ENCODE measurements at places on chromosomes 13 and 19. TPM values are rescaled to one million over a fixed set of nuclear protein-coding genes. Genes with fewer than 3 reads are reported as not detected.

The ERVK3-1 gene
- total RNA-seq, result 76.3 TPM

The TBXA2R gene
- 1.7 TPM for total RNA-seq

The IRGC gene
- not detected for total RNA-seq

DNA sequence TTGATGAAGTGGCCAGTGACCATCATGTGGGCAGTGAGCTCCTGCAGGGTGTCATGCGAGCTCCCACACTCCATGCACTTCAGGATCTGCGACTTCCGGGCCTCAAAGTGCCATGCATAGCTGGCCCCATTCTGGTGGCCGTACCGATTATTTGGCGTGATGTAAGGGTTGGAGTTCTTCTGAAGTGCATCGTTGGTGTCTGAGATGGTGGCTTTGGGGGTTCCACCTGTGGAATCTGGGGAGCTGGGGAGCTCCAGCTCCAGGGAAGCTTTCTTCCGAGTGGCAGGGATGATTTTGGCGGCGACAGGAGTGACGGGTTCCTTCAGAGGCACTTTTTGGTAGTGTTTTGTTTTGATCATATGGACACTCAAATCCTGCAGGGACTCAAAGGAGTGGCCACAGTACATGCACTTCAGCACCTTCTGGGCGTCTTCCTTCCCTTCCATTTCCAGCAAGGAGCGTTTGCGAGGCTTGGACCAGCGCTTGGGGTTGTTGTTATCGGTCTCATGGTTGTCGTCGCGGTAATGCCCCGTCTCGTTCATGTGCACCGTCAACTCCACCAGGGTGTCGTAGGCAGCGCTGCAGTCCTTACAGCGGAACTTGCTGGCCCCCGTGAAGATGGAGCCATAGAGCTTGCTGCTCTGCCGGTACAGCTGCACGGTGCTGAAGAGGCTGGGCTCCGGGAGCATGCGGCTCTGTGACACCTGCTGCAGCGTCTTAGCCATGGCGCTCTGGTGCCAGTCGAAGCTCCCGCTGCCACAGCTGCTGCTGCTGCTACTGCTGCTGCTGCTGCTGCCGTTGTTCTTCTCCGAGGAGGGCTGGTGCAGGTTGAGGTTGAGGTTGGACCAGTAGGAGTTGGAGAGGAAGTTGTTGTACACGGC is 70.4 kb downstream of the TSHZ3 start:
- no peak overlapping the region for H3K27ac ChIP-seq
- peaks cover 2% of the 10 kb centered on the region for H3K27me3 ChIP-seq

- H3K36me3 ChIP-seq, result no peaks in the 10 kb centered on the region
- H3K27ac ChIP-seq, result no peak overlapping the region
- no peaks in the 10 kb centered on the region for H3K27me3 ChIP-seq
- H3K4me1 ChIP-seq, result no peaks in the 10 kb centered on the region
Observed at GRCh38 chr13:93318534-93319254, 92.1 kb downstream of the GPC6 start.

The DNM2 gene
- total RNA-seq, result 259 TPM

DNA sequence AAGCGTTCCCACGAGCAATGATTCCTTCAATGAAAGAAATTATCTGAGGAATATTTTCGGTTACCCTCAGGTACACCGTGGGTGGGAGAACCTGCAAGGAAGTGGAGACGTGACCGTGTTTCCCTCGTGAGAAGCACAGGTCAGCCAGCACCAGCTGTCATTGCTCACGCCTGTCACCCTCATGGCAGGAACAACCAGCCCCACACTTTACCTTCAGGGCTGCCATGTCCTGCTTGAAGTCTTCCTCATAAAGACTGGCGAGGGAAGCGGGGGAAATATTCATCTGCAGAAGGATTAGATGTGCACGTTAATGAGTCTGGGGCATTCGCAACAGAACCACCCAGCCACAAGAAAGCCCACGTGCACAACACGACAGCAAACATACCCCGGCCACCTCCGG is 18.2 kb downstream of the CARS2 start:
- peaks cover 7% of the 10 kb centered on the region for H3K36me3 ChIP-seq
- no peaks in the 10 kb centered on the region for H3K27me3 ChIP-seq
- no peak overlapping the region for H3K4me3 ChIP-seq
- DNase-seq, result no peak
- H3K27ac ChIP-seq, result no peak overlapping the region

- peak overlapping the region; percentile 98 for H3K27ac ChIP-seq
- peaks cover 28% of the 10 kb centered on the region for H3K36me3 ChIP-seq
- DNase-seq, result peak; percentile 63
Observed at GRCh38 chr19:19866611-19867248, 1.0 kb downstream of the ZNF253 start.

GRCh38 chr13:74289107-74289506 is 154.9 kb upstream of the KLF12 start:
- H3K36me3 ChIP-seq, result no peaks in the 10 kb centered on the region
- no peak for DNase-seq
- no peak overlapping the region for H3K4me3 ChIP-seq
- H3K27ac ChIP-seq, result no peak overlapping the region
- H3K27me3 ChIP-seq, result no peaks in the 10 kb centered on the region
- H3K4me1 ChIP-seq, result peaks cover 42% of the 10 kb centered on the region

- peaks cover 22% of the 10 kb centered on the region for H3K27me3 ChIP-seq
- H3K27ac ChIP-seq, result no peak overlapping the region
- no peak overlapping the region for H3K4me3 ChIP-seq
- peaks cover 1% of the 10 kb centered on the region for H3K4me1 ChIP-seq
Observed at GRCh38 chr13:100014621-100015020, 33.0 kb downstream of the ZIC2 start.

DNA sequence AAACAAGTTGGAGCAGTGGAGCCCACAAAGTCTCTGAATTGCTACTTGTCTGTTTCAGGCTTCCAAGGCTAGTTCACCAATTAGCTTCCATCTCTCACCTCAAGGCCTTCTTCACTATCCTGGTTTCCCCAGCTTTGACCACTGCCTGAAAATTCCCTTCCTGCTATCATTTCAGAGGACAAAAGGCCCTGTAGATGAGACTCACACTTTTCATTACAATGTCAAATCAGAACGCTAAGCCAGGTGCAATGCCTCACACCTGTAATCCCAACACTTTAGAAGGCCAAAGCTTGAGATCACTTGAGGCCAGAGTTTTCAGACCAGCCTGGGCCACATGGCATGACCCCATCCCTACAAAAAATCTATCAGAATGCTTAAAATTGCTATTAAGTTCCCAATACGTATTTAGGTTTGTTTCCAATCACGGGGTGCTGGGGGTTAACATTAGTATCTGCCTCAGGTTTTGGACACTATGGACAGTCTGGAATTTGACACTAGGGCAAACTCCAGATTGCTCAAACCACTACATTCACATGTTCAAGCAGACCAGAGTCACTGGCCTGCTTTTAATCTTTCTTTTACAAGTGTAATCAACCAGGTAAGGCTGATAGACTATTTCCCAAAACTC is 5.5 kb downstream of the TPT1 start:
- peaks cover 67% of the 10 kb centered on the region for H3K4me1 ChIP-seq
- DNase-seq, result no peak
- H3K36me3 ChIP-seq, result peaks cover 45% of the 10 kb centered on the region

The ZNF99 gene
- total RNA-seq, result not detected

GRCh38 chr13:63983366-63983765 is 2567.7 kb upstream of the PCDH20 start:
- no peaks in the 10 kb centered on the region for H3K36me3 ChIP-seq
- H3K27me3 ChIP-seq, result no peaks in the 10 kb centered on the region

- no peaks in the 10 kb centered on the region for H3K27me3 ChIP-seq
- H3K4me1 ChIP-seq, result peaks cover 37% of the 10 kb centered on the region
- no peaks in the 10 kb centered on the region for H3K36me3 ChIP-seq
- H3K27ac ChIP-seq, result no peak overlapping the region
Observed at GRCh38 chr13:25886438-25887214, 165.2 kb downstream of the SHISA2 start.

DNA sequence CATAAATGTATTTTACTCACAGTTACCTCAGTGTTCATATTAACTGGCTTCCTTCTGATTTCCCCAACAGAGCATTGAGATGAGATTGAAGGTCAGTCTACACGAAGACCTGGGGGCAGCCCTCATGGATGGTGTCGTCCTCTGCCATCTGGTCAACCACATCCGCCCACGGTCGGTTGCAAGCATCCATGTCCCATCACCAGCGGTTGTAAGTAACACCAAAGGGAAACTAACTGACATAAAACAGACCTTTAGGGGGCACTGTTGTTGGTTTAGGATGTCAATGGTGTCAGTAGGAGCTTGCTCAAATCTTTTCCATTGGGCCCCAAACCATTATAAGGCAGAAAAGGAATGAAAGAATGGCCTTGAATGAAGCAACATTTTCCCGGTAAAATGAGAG is 68.2 kb downstream of the ESD start:
- no peak overlapping the region for H3K27ac ChIP-seq
- no peaks in the 10 kb centered on the region for H3K27me3 ChIP-seq
- H3K36me3 ChIP-seq, result peaks cover 48% of the 10 kb centered on the region

The CD33 gene
- total RNA-seq, result 10.6 TPM

DNA sequence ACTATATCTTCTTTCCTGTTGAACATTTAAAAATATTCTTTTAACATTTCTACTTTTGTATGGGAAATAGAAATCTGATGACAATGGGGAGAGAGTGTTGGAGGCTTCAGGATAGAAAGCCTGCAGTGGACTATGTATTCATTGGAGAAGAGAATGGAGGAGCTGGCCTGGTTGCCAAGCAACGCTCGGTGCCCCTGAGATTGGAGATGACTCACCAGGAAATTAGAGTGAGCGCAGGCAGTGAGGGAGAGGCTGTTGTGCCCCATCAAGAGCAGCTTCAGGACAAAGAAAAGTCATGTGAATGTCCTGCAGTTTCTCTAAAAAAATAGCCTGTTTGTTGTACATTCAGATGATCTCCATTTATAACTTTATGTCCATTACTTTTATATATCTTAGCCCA is 48.7 kb upstream of the ZNF835 start:
- no peaks in the 10 kb centered on the region for H3K4me1 ChIP-seq
- no peak for DNase-seq
- H3K27me3 ChIP-seq, result no peaks in the 10 kb centered on the region
- no peak overlapping the region for H3K4me3 ChIP-seq
- no peak overlapping the region for H3K27ac ChIP-seq
- peaks cover 5% of the 10 kb centered on the region for H3K36me3 ChIP-seq

The PRRG2 gene
- total RNA-seq, result 1.5 TPM

DNA sequence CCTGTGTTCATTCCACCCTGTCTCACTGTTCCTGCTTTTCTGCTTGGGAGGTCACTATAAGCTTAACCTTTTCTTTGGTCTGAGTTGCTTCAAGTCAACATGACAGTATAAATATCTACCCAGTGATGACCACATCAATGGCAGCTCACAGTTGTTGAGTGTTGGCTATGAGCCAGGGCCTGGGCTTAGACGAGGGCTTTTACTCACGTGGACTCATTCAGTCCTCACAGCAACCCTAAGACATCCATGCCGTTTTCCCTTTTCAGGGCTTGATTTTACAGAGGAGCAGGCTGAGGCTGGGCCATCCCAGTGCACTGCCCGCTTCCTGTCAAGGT is 10.2 kb upstream of the CCDC97 start:
- no peak for DNase-seq
- H3K4me3 ChIP-seq, result no peak overlapping the region
- peaks cover 85% of the 10 kb centered on the region for H3K4me1 ChIP-seq

GRCh38 chr19:825897-826644 is 1.6 kb upstream of the AZU1 start:
- DNase-seq, result no peak
- no peak overlapping the region for H3K4me3 ChIP-seq
- H3K4me1 ChIP-seq, result no peaks in the 10 kb centered on the region
- H3K27me3 ChIP-seq, result peaks cover 19% of the 10 kb centered on the region
- H3K36me3 ChIP-seq, result no peaks in the 10 kb centered on the region

The RFPL4A gene
- total RNA-seq, result not detected

DNA sequence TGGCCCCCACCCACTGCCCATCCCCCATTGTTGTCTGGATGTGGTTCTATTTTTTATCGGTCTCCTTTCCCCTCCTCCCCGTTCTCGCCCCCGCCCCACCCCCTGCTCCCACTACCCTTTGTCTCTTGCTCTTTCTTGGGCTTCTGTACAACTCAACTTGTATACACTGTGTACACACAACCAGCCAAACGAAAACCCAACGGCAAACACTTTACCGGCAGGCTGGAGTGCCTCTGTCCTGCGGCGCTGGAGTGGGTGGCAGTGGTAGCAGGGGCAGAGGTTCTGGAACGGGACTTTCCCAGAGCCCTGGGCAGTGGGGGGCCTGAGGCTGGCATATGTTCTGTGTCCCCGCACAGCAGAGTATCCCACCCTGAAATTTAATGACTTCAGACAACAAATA is 13.7 kb downstream of the RRAS start:
- no peaks in the 10 kb centered on the region for H3K27me3 ChIP-seq
- peaks cover 33% of the 10 kb centered on the region for H3K36me3 ChIP-seq
- H3K27ac ChIP-seq, result no peak overlapping the region
- H3K4me1 ChIP-seq, result no peaks in the 10 kb centered on the region
- H3K4me3 ChIP-seq, result no peak overlapping the region

GRCh38 chr13:25214491-25215252 is 42.6 kb upstream of the AMER2 start:
- no peak for DNase-seq
- no peaks in the 10 kb centered on the region for H3K4me1 ChIP-seq
- H3K4me3 ChIP-seq, result no peak overlapping the region
- no peaks in the 10 kb centered on the region for H3K36me3 ChIP-seq
- no peak overlapping the region for H3K27ac ChIP-seq
- H3K27me3 ChIP-seq, result peaks cover 10% of the 10 kb centered on the region

DNA sequence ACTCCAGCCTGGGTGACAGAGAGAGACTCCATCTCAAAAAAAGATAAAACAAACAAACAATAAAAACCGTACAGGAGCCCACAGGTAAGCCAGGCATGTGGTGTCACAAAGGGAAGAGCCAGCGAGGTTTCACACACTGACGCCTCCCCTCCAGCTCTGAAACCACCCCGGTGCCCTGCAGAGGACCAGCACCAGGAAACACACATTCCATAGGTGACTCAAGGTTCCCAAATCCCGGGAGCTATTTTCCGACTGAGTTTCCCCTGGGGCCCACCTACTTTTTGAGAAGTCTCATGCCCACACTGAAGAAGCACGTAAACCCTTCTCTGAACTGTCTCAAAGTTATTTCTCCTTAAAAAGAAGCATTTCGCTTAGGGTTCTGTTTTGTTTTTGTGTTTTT is 40.3 kb downstream of the RHPN2 start:
- no peak for DNase-seq
- no peaks in the 10 kb centered on the region for H3K4me1 ChIP-seq
- H3K36me3 ChIP-seq, result peaks cover 2% of the 10 kb centered on the region
- H3K4me3 ChIP-seq, result no peak overlapping the region
- no peaks in the 10 kb centered on the region for H3K27me3 ChIP-seq

The ADM5 gene
- 4.3 TPM for total RNA-seq

DNA sequence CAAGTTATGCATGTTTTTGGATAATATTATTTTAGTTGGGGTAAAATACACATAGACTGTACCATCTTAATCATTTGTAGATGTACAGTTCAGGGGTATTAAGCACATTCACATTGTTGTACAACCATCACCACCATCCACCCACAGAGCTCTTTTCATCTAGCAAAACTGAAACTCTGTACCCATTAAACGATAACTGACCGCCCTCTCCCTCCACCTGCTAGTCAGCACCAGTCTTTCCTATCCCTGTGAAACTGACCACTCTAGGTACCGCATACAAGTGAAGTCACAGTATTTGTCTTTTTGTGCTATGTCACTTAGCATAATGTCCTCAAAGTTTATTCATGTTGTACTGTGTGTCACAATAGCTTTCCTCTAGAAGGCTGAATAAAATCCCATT is 60.2 kb upstream of the GTF2F2 start:
- H3K27me3 ChIP-seq, result peaks cover 6% of the 10 kb centered on the region
- H3K27ac ChIP-seq, result no peak overlapping the region
- no peaks in the 10 kb centered on the region for H3K36me3 ChIP-seq
- peaks cover 9% of the 10 kb centered on the region for H3K4me1 ChIP-seq
- no peak for DNase-seq

The LILRB2 gene
- 0.57 TPM for total RNA-seq

- peak overlapping the region; percentile 85 for H3K27ac ChIP-seq
- no peaks in the 10 kb centered on the region for H3K36me3 ChIP-seq
- H3K4me1 ChIP-seq, result peaks cover 48% of the 10 kb centered on the region
Observed at GRCh38 chr19:54518844-54519243, 16.2 kb downstream of the LAIR2 start.

The CRLF1 gene
- total RNA-seq, result not detected
